Activated CD8-positive, alpha-beta memory T cell treated with anti-CD3 and anti-CD28 coated beads for 36 hours (primary cell): ENCODE measurements at places on chromosomes 6 and 20. TPM values are rescaled to one million over a fixed set of nuclear protein-coding genes. Genes with fewer than 3 reads are reported as not detected.

Gene APOM
- 2.2 TPM for total RNA-seq

Gene HUS1B
- 0.71 TPM for total RNA-seq

Gene RSPO3
- total RNA-seq = not detected

Gene PPP1R16B
- 164 TPM for total RNA-seq

Gene SOX18
- not detected for total RNA-seq
